ENCODE measurements at places on chromosomes 2 and 18.

GRCh38 chr2:231351648-231352047, 43.9 kb upstream of the B3GNT7 start:
- H3K4me1 ChIP-seq = peaks cover 9% of the 10 kb centered on the region
- no peak overlapping the region for H3K4me3 ChIP-seq
- no peaks in the 10 kb centered on the region for H3K36me3 ChIP-seq
- H3K27ac ChIP-seq = no peak overlapping the region
- H3K27me3 ChIP-seq = no peaks in the 10 kb centered on the region
- no peak for DNase-seq

DNA sequence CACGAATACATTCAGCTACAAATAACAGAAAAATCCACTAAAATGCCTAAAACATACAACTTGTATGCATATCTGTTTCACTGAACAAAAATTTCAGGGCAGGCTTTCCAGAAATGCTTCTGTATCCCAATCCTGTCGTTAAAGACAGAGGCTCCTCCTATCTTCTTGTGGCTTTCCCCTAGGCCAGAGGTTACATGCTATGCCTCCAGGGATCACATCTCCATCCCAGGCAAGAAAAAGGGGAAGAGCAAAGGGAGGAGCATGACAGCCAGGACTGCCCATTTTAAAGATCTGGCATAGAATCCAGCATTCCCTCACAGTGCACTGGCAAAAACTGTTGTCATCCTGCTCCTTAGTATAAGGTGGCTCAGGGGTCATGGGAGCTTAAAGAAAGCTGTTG, 268.7 kb upstream of the SETBP1 start:
- no peak for DNase-seq
- no peaks in the 10 kb centered on the region for H3K4me1 ChIP-seq
- no peak overlapping the region for H3K4me3 ChIP-seq
- no peaks in the 10 kb centered on the region for H3K27me3 ChIP-seq
- no peak overlapping the region for H3K27ac ChIP-seq
- H3K36me3 ChIP-seq = no peaks in the 10 kb centered on the region

- no peak for DNase-seq
- no peak overlapping the region for H3K4me3 ChIP-seq
- no peaks in the 10 kb centered on the region for H3K27me3 ChIP-seq
- no peak overlapping the region for H3K27ac ChIP-seq
Observed at GRCh38 chr2:43034921-43035320, 191.5 kb downstream of the ZFP36L2 start.

GRCh38 chr2:211981451-211981850, 557.2 kb downstream of the ERBB4 start:
- H3K27me3 ChIP-seq = no peaks in the 10 kb centered on the region
- no peak for DNase-seq
- H3K4me3 ChIP-seq = no peak overlapping the region
- no peaks in the 10 kb centered on the region for H3K4me1 ChIP-seq
- H3K36me3 ChIP-seq = no peaks in the 10 kb centered on the region

- H3K4me1 ChIP-seq = no peaks in the 10 kb centered on the region
- H3K36me3 ChIP-seq = no peaks in the 10 kb centered on the region
- H3K4me3 ChIP-seq = no peak overlapping the region
- H3K27ac ChIP-seq = no peak overlapping the region
Observed at GRCh38 chr2:77395011-77395410, 127.2 kb downstream of the LRRTM4 start.

- no peak for DNase-seq
- no peaks in the 10 kb centered on the region for H3K27me3 ChIP-seq
- no peaks in the 10 kb centered on the region for H3K4me1 ChIP-seq
- H3K36me3 ChIP-seq = no peaks in the 10 kb centered on the region
Observed at GRCh38 chr18:65522907-65523306, 227.9 kb upstream of the CDH7 start.

DNA sequence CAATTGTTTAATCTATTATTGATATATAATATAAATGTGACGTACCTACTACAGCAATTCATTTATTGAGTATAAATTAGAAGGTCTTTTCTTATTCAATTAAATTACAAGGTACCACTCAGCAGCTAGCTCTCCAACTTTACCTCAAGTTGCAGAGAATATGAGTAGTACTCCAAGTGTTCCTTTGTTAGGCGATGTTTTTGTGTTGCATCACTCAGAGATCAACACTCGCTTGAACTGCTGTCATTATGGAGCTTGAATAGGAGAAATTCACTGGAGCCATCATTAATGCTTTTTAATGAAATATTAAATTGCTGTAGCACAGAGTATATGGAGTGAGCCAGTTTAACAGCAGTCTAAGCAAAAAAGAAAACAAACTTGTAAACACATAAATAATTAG, 320.0 kb downstream of the FSIP2 start:
- no peak for DNase-seq
- H3K27ac ChIP-seq = no peak overlapping the region
- no peak overlapping the region for H3K4me3 ChIP-seq
- H3K27me3 ChIP-seq = no peaks in the 10 kb centered on the region

- H3K36me3 ChIP-seq = no peaks in the 10 kb centered on the region
- no peak overlapping the region for H3K4me3 ChIP-seq
- H3K27me3 ChIP-seq = no peaks in the 10 kb centered on the region
Observed at GRCh38 chr2:108904680-108905079, 84.3 kb downstream of the EDAR start.

GRCh38 chr2:127673291-127674069, 1.9 kb downstream of the LIMS2 start:
- no peak overlapping the region for H3K4me3 ChIP-seq
- DNase-seq = no peak
- peaks cover 13% of the 10 kb centered on the region for H3K4me1 ChIP-seq
- H3K27ac ChIP-seq = no peak overlapping the region

GRCh38 chr2:28352610-28353195, 40.0 kb upstream of the FOSL2 start:
- DNase-seq = no peak
- H3K27me3 ChIP-seq = no peaks in the 10 kb centered on the region
- H3K27ac ChIP-seq = no peak overlapping the region
- H3K4me3 ChIP-seq = no peak overlapping the region
- peaks cover 7% of the 10 kb centered on the region for H3K4me1 ChIP-seq
- H3K36me3 ChIP-seq = no peaks in the 10 kb centered on the region

- peaks cover 8% of the 10 kb centered on the region for H3K36me3 ChIP-seq
- no peak for DNase-seq
- H3K4me3 ChIP-seq = no peak overlapping the region
- H3K4me1 ChIP-seq = no peaks in the 10 kb centered on the region
Observed at GRCh38 chr2:199833525-199833924, 17.5 kb downstream of the FTCDNL1 start.

DNA sequence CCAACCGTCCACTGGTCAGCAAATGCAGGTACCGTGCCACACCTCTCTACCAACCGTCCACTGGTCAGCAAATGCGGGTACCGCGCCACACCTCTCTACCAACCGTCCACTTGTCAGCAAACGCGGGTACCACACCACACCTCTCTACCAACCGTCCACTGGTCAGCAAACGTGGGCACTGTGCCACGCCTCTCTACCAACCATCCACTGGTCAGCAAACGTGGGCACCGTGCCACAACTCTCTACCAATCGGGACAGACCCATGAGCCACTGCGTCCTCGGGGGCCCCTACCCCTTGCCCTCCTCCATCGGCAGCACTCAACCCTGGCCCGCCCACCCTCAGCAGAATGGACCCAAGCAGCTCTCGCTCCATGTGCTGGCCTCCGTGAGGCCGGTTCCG, 226.4 kb upstream of the SALL3 start:
- H3K27ac ChIP-seq = no peak overlapping the region
- DNase-seq = no peak
- H3K27me3 ChIP-seq = no peaks in the 10 kb centered on the region
- no peak overlapping the region for H3K4me3 ChIP-seq
- no peaks in the 10 kb centered on the region for H3K36me3 ChIP-seq

DNA sequence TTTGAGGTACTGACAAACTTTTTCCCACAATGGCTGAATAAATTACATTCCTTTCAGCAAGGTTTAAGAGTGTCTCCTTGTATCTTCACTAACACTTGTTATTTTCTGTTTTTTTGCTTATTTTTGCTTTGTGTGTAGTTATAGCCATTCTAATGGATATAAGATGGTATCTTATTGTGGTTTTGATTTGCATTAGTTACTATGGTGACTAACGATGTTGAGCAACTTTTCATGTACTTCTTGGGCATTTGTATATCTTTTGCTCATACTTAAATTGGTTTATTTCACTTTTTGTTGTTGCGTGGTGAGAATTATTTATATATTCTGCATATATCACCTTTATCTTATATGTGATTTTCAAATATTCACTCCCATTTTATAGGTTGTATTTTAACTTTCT, 79.9 kb upstream of the FSIP2 start:
- no peak for DNase-seq
- no peaks in the 10 kb centered on the region for H3K4me1 ChIP-seq
- H3K27ac ChIP-seq = no peak overlapping the region
- H3K27me3 ChIP-seq = no peaks in the 10 kb centered on the region

- no peak overlapping the region for H3K27ac ChIP-seq
- no peak overlapping the region for H3K4me3 ChIP-seq
- H3K27me3 ChIP-seq = no peaks in the 10 kb centered on the region
- no peak for DNase-seq
- no peaks in the 10 kb centered on the region for H3K4me1 ChIP-seq
Observed at GRCh38 chr2:75100011-75100800, 99.1 kb downstream of the TACR1 start.

DNA sequence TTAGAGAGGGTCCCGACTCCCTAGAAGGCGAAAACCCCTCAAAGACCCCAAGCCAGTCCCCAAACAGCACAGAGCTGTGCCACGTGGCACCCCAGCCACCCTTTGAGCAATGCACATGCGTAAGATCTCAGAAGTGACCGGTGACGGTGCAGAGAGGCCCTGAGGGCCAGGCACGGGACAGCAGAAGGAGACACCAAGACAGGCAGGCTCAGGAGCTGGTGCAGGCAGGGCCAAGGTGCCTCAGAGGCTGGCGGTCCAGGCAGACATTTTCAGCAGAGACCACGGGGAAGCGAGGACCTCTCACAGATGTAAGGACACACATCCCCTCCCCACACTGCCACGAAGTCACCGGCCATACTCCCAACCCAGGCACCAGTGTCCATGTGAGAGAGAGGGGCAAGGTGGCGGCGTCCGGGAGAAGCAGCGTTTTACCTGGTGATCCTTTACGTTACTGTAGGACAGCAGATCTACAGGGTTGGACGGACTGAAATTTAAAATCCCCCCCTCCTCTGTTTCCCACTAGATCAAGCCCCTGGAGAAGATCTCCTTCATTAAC, 2.0 kb upstream of the RAB17 start:
- H3K36me3 ChIP-seq = no peaks in the 10 kb centered on the region
- H3K27ac ChIP-seq = no peak overlapping the region
- no peak overlapping the region for H3K4me3 ChIP-seq
- DNase-seq = no peak

GRCh38 chr2:189631849-189632248, 29.4 kb upstream of the ASNSD1 start:
- no peak overlapping the region for H3K4me3 ChIP-seq
- H3K27me3 ChIP-seq = no peaks in the 10 kb centered on the region
- no peaks in the 10 kb centered on the region for H3K4me1 ChIP-seq
- no peaks in the 10 kb centered on the region for H3K36me3 ChIP-seq
- no peak overlapping the region for H3K27ac ChIP-seq
- DNase-seq = no peak

GRCh38 chr2:55957142-55957541, 33.6 kb upstream of the EFEMP1 start:
- H3K27me3 ChIP-seq = no peaks in the 10 kb centered on the region
- H3K36me3 ChIP-seq = no peaks in the 10 kb centered on the region
- H3K4me1 ChIP-seq = no peaks in the 10 kb centered on the region
- no peak overlapping the region for H3K27ac ChIP-seq

DNA sequence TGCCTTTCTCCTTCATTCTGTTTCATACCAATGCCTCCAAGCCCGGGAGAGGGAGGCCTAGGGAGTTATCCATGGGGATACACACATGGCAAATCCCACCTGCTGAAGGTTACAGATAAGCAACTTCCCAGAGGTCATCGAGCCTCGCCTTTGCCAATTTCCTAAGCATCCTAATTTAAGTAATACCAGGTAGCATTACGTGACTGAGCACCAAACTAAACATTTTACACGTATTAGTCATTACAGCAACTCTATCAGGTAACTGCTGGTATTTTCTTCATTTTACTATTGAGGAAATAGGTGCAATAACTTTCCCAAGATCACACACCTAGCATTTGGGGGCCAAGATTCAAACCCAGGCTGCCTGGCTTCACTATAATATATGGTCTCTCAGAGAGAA, 30.1 kb upstream of the BZW1 start:
- no peak for DNase-seq
- H3K4me3 ChIP-seq = no peak overlapping the region
- peak overlapping the region; percentile 62 for H3K27ac ChIP-seq
- H3K36me3 ChIP-seq = no peaks in the 10 kb centered on the region
- H3K4me1 ChIP-seq = peaks cover 18% of the 10 kb centered on the region

DNA sequence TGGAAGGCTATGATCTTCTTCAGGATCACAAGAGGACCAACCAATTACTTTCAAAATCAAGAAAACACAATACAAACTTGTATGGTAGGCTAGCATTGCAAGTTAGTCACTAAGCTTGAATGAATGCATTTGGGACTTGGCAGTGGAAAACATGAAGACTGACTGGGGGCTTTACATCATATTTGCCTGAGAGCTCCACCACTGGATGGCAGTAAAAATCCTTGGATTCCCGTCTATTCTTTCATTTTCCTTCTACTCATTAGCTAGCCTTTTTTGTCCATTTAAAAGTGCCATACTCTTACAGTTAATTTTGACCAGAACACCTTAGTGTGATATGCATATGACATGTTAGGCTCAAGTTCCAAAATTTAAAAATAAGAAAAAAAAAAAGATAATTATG, 63.5 kb upstream of the RASGRP3 start:
- no peaks in the 10 kb centered on the region for H3K36me3 ChIP-seq
- H3K27ac ChIP-seq = no peak overlapping the region
- DNase-seq = no peak
- H3K4me1 ChIP-seq = peaks cover 12% of the 10 kb centered on the region

- no peaks in the 10 kb centered on the region for H3K4me1 ChIP-seq
- H3K27ac ChIP-seq = no peak overlapping the region
- H3K36me3 ChIP-seq = no peaks in the 10 kb centered on the region
Observed at GRCh38 chr18:10860382-10860781, 289.0 kb downstream of the PIEZO2 start.

DNA sequence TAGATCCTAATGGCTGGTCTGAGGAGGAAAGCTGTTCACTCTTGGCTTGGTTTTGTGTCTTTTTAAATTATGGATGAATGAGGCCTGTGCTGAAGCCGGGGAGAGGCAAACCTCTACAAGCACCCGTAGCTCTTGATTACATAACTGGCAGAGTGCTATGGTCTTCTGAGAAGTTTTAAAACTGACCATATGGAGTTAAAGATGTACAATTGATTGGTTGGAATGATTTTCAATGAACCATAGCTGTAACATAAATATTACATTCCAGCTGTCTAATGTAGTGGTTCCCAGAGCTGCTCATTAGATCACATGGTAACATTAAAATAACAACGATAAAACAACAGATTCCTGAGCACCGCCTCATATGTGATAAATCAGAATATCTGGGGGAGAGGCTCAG, 71.1 kb upstream of the MAP4K3 start:
- no peak overlapping the region for H3K27ac ChIP-seq
- DNase-seq = no peak
- H3K27me3 ChIP-seq = no peaks in the 10 kb centered on the region
- peaks cover 12% of the 10 kb centered on the region for H3K4me1 ChIP-seq
- no peak overlapping the region for H3K4me3 ChIP-seq

Data from CD14-positive monocyte (primary cell).